ENCODE measurements at places on chromosomes 16 and 17.

DNA sequence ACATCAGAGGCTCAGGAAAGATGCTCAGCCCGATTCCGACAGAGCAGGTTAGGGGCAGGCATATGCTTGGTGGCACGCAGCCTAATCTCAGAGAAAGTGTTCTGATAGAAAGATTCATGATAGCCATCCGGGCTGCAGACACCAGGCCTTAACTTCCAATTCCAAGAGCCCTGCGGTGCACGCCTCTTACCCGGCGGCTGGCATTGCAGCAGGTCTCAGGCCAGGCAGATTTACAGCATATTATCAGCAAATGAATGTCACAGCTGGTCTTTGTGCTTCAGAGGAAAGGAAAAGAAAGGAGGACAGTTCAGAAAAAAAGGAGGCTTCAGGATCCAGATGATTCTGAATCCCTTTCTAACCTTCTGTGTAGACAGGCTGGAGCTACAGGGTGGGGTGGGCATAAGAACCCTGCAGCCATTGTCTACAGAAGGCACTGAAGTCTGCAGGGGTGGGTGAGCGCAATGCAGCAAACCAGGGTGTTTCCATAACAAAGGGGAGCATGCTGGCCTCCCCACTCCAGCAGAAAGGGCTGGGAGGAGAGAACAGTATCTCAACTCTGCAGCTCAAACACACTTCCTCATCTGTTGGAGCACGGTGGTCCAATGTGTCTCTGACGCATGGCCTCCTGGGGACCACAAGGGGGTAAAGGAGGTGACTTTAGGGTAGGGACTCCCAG lies 277.4 kb upstream of the XYLT1 start:
- DNase-seq, result no peak

GRCh38 chr16:4160658-4161430 lies 44.6 kb upstream of the ADCY9 start:
- DNase-seq, result no peak

DNA sequence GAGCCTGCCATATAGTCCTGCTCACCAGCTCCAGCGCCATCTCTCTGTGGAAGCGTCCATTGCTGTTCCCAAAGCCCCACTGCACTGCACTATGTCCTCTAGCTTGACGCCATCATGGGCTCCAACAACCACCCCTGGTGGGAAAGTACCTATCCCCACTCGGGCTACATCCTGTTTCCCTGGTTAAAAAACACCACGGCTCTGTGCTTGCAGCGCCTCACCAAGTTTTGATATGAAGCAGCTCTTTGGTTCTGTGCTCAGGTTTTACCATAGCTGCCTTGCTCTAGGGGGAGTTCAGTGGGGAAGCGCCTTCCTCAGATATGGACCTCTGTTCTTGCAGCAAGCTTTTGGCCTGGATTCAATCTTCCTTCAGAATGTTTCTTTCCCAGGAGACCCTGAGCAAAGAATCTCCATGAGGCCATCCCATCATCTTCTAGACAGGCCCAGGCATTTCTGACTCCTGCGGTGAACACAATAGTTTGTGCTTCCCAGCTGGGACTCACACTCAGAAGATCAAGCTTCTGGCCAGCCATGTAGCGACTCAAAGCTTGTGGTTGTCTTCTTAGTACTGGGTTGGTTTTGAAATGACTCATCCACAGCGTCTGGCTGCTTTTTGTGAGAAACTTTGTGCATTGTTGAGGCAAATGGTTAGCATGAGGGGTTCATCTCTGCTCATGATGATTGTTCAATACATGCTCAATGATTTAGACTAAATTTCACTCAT lies 39.5 kb downstream of the DYNLRB2 start:
- no peak for DNase-seq

DNA sequence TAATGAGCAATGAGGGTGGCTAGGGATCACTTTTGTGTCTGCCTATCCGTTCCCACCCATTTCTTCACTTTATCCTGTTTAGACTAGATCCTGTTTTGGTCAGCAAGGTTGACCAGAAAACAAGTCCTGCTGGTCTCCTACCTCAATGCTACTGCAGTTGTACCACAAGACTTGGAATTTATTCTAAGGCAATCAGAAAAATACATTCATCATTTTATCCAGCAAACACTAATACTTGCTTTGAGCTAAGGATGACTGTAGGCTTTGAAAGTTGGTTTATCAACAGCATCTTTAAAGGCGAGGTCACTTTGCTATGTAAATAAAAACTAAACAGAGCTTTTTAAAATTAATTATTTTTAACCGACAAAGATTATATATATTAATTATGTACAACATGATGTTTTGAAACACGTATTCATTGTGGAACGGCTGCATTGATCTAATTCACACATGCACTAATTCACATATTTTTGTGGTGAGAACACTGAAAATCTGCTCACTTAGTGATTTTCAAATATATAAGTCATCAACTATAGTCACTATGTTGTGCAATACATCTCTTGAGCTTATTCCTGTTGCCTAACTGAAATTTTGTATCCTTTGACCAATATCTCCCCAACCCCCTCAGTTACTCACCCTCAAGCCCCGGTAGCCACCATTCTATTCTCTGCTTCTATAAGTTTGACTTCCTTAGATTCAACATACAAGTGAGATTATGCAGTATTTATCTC lies 125.9 kb upstream of the HS3ST3A1 start:
- DNase-seq, result no peak

- DNase-seq, result no peak
Measured at GRCh38 chr16:73031984-73032383, 15.9 kb downstream of the ZFHX3 start.

GRCh38 chr16:4316864-4317531 lies 1.1 kb downstream of the GLIS2 start:
- DNase-seq, result peak; percentile 60
